ENCODE measurements at places on chromosomes 11 and 22.
A peak's percentile ranks its signal among the peaks of the same experiment; 100 is the strongest.

GRCh38 chr11:126391970-126392632 lies 36.6 kb downstream of the ST3GAL4 start:
- no peak overlapping the region for H3K4me3 ChIP-seq
- DNase-seq, result no peak
- H3K27ac ChIP-seq, result peak overlapping the region; percentile 60

- no peaks in the 10 kb centered on the region for H3K27me3 ChIP-seq
- no peaks in the 10 kb centered on the region for H3K36me3 ChIP-seq
- H3K4me3 ChIP-seq, result peak overlapping the region; percentile 52
- H3K27ac ChIP-seq, result peak overlapping the region; percentile 97
- DNase-seq, result no peak
- peaks cover 65% of the 10 kb centered on the region for H3K4me1 ChIP-seq
These were observed 6.1 kb upstream of the CXCR5 start for GRCh38 chr11:118877487-118878162.

DNA sequence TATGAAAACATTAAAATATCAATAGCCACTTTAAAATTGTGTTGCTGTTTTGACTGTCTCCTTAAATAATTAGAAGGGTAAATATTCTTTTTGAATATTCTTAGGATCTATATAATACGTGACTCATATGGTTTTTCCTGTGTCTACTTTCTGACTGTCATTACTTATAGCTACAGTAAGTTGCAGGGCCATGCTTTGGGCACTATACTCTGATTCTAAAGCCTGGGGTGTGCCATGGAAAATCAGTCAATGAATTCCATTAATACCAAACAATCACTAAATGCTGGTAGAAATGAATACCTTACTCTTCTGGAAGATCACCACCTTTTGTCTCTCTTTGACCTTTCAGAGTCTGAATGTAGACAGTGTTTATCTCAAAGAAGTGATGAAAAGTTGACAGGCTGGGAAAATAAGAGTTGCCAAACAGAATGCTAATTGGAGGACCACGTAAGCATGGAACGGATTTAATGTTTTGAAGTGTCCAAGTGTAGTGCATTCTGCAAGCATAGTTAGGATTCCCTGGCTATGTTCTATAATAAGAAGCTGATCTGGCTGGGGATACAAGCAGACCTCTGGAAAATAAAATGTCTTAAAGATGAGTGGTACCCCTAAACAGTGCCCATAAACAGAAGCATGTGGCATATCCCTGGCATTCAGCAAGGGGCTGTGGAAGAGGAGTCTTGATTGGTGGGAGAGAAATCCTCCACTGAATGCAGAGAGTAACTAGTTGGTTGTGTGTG lies 16.8 kb downstream of the LUZP2 start:
- no peaks in the 10 kb centered on the region for H3K27me3 ChIP-seq
- no peak overlapping the region for H3K27ac ChIP-seq
- no peak for DNase-seq
- no peaks in the 10 kb centered on the region for H3K4me1 ChIP-seq

- H3K27ac ChIP-seq, result peak overlapping the region; percentile 37
- no peak for DNase-seq
- peaks cover 21% of the 10 kb centered on the region for H3K4me1 ChIP-seq
- no peak overlapping the region for H3K4me3 ChIP-seq
- no peaks in the 10 kb centered on the region for H3K36me3 ChIP-seq
These were observed 8.8 kb upstream of the ST14 start for GRCh38 chr11:130150790-130151189.

DNA sequence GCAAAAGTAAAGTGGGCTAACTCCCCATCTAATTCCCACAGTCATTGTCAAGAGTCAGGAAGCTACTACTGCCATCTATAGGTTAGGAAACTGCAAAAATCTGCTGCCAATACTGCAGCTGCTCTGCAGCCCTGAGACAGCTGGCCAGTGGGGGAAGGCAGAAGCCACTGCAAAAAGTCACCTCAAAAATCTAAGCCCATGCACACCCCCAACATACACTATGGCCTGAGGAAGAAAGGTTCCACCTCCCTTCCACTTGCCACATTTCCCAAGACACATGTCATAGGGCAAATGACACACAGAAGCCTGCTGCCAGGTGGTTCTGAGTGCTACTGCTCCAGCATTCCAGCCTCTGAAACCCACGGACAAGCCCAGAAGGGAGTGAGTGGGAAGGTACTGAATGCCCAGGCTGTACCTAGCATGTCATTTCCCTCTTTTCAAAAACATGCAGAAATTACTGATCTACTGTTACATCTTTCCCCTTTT lies 36.9 kb downstream of the DGCR2 start:
- no peaks in the 10 kb centered on the region for H3K27me3 ChIP-seq
- no peak overlapping the region for H3K27ac ChIP-seq
- no peak for DNase-seq
- peaks cover 15% of the 10 kb centered on the region for H3K4me1 ChIP-seq

- peaks cover 8% of the 10 kb centered on the region for H3K4me1 ChIP-seq
- no peak for DNase-seq
- no peak within 1 kb of the TSS for H3K27ac ChIP-seq
These were observed at the start of gene NFAM1 for GRCh38 chr22:42432020-42432596. TSS of gene NFAM1 (minus strand) at chr22:42432403. CDS start at chr22:42432357, 46 bp downstream.

Data from T-helper 17 cell (primary cell).